Dermis microvascular lymphatic vessel endothelial cell (primary cell): ENCODE measurements at places on chromosomes 3 and 15. TPM values are rescaled to one million over a fixed set of nuclear protein-coding genes. Genes with fewer than 3 reads are reported as not detected.

The CTXN2 gene
- total RNA-seq = not detected in 2 replicates

The TNNC1 gene
- total RNA-seq = 0.13 TPM in 1 of 2 replicates, not detected in the other

The ACTC1 gene
- total RNA-seq = not detected in 2 replicates

The NR2E3 gene
- under 0.01 and 0.13 TPM in 2 replicates for total RNA-seq

The GABRA5 gene
- not detected in 2 replicates for total RNA-seq

DNA sequence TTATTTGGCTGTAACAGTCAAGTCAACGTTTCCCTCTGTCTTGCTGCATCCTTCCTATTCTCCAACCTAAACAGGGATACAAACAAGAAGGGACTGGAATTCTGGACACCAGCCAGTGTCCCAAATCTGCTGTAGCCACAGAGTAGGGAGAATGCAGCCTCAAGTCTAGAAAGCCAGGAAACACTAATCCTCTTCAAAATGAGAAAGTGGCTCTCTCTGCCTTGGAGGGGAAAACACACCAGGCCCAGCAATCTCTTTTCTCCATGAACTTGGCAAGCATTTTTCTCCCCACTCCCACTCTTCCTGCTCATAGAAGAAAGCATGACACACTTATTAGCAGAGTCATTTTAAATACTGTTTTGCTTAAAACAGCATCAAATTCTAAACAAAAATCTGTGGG is 781.7 kb downstream of the SQOR start:
- peak; percentile 0 for DNase-seq

DNA sequence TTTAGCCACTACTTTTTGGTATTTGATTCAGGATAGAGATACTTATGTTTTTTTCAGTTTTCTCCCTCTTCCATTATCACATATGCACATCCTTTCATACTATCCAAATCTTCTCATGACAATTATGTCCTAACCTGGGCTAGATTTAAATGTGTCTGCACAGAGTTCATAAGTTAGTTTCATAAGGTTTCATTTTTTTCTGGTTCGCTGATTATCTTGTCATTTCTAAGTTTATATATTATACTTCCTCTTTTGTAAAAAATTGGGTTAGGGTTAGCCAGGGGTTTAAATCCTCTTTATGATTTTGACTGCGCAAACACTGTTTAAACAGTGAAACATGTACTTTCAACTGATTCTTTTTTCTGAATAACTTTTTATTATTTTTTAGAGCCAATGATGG is 148.6 kb downstream of the SST start:
- DNase-seq = no peak

GRCh38 chr3:195017151-195017550 is 253.8 kb downstream of the XXYLT1 start:
- no peak for DNase-seq

- DNase-seq = no peak
Observed at GRCh38 chr3:46953234-46954010, 23.1 kb downstream of the CCDC12 start.

DNA sequence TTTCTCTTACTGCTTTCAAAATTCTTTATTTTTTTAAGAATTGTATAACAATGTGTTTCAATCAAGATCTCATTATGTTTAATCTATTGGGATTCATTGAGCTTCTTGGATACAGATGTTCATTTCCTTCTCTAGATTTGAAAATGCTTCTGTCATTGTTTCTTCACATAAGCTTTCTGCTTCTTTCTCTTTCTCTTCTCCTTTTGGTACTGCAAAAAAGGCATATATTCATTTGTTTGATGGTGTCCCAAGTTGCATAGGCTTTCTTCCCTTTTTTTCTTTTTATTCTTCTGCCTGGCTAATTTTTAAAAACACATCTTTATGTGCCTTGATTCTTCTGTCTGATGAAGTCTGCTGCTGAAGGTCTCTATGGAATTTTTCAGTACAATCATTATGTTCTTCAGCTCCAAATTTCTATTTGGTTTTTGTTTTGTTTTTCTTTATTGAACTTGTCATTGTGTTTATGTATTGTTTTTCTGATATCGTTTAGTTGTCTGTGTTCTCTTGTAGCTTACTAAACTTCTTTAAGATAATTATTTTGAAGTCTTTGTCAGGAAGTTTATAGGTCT is 88.9 kb downstream of the DTWD1 start:
- no peak for DNase-seq

DNA sequence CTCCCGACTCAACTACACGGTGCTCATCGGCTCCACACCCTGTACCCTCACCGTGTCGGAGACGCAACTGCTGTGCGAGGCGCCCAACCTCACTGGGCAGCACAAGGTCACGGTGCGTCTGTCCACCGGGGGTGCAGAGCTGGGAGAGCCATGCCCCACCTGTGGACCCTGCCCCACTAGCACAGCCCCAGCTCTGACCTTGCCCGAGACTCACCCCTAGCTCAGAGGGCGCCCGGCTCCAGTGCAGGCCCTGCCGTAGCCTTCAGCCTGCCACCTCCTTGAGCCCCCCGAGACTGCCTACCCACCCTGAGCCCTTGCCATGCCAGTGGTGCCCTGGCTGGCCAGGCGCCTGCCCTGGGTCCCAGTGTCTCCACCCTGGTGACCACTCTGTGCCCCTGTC is 34.9 kb downstream of the PLXNA1 start:
- no peak for DNase-seq

GRCh38 chr15:74837482-74838136 is 5.3 kb downstream of the ULK3 start:
- DNase-seq = no peak

GRCh38 chr3:161358488-161358887 is 12.8 kb downstream of the SPTSSB start:
- no peak for DNase-seq

DNA sequence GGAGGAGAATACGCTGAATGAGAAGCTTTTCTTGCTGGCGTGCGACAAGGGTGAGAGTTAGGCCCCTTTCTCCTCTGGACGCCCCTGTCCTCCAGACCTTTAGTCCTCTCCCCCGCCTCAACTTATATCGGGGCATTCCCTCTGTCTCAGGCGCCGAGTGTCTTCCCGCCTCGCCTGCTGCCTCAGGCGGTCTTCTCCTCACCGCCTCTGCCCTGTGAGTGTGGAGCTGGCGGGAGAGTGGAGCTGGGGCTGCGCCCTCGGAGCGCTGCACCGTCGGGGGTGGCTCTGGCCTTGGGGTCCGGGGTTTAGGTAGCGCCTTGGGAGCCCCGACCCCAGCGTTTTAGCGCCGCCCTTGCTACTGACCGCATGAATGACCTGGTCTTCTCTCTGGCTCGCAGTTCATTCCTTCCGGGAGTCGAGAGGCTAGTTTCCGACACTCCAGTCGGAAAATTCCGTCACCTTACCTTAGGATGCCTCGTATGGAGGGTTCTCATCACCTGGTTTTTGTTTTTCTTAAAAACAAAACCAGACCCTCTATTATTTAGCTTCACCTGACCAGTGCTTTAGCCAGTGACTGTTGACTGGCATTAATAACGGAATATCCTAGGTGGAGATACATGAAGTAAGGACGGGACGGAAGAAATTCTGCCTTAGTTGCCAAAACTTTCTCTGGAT is 985 bp downstream of the TRPC1 start:
- no peak for DNase-seq

DNA sequence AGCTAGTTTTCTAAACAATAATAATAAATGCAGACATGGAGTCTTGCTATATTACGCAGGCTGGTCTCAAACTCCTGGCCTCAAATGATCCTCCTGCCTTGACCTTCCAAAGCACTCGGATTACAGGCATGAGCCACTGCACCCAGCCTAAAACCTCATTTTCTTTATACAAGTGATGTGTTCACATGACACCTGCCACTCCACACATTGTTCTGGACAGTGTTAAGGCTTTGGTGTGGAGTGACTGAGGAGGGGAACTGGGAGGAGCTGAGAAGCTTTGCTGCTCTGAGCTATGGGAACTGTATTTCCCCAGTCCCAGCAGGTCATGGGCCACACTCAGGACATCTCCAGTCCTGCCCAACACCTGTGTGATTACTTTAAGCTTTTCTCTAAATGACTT is 380.0 kb downstream of the LRTM1 start:
- DNase-seq = no peak

GRCh38 chr3:167780214-167780883 is 44.8 kb downstream of the SERPINI1 start:
- no peak for DNase-seq

DNA sequence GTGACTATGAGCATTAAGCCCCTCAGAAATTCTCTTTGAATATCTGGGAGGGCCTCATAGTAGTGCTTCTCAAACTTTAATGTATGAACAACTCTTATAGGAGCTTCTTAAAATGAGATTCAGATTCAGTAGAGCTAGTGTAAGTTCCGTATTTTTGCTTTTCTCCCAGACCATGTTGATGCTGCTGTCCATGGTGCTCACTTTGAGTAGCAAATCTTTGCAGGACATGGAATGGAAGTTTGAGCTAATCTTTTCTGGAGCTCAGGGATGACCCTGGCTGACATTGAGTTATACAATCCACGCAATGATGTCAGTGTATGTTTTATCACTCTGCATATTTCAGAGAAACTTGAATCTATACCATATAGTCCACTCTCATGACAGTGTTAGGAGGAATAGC is 134.2 kb downstream of the OTOL1 start:
- DNase-seq = no peak

- DNase-seq = peak; percentile 40
Observed at GRCh38 chr15:77019521-77020331, 24.8 kb downstream of the PSTPIP1 start.

- DNase-seq = no peak
Observed at GRCh38 chr15:68197170-68197492, 8.0 kb downstream of the CALML4 start.
